ENCODE measurements at places on chromosomes 2 and 18.

GRCh38 chr18:7322817-7323485 lies 92.1 kb downstream of the LRRC30 start:
- DNase-seq = no peak

DNA sequence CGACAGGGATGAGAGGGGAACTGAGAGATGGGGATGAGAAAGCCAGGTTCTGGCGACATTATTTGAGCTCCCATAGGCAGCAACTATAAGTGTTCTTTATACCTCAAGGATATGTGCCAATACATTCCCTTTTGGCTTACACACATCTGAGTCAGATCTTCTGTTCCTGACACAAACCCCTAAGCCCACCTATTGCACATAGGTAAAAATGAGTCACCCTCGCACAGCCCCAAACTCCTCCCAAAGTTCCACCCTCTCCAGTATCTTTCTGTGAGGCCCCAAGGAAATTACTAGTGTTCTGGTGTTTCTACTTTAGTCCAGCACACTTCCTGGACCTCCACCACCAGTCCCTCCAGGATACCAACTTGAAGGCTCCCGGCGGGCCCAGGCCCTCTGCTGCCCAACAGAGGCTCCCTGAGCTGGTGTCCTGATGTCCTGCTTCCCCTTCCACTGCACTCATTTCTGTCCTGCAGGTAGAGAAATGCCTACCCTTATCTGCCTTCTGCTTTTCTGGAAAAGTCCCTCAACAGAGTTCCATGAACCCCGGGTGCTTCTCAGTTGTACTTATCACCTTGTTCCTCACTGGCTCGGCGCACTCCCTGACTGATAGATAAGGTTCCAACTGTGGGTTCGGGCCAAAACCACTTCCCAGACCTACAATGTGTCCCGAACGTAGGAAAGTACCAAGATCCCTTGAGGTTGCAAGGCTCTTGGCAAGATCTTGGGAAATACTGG lies 125.5 kb downstream of the EN1 start:
- DNase-seq = no peak

GRCh38 chr18:76985951-76986236 lies 146.7 kb downstream of the MBP start:
- no peak for DNase-seq

DNA sequence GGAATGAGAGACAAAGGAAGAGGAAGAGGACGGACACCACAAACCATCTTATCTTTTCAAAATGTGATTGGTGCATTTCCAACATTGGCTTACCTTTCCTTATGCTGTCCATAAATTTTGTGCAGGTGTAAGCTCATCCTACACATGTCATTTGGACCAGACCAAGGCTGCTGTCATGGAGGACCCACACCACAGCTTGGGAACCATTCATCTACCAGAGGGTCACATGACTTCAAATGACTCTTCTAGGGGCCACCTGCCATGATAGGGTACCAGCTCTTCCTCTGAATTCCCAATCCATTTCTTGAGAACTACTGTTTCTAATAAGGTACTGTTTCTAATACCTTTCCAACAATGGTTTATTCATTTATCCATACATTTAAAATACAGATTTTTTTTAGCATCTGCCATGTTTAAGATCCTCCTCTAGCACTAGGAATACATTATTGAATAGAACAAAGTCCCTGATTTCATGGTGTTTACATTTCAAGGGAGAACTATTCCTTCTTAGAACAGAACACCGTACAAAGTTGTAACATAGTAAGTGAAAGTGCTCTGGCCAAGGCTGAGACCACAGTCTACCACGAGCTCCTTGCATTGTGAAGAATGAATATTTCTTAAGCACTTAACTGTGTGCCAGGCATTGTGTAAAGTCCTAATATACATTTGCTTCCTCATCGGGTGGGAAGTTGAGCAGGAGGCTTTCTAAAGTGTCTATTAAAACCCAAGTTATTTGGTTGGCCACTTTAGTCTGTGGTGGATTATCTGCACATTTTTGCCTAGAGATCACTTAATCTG lies 246.1 kb upstream of the FN1 start:
- no peak for DNase-seq

DNA sequence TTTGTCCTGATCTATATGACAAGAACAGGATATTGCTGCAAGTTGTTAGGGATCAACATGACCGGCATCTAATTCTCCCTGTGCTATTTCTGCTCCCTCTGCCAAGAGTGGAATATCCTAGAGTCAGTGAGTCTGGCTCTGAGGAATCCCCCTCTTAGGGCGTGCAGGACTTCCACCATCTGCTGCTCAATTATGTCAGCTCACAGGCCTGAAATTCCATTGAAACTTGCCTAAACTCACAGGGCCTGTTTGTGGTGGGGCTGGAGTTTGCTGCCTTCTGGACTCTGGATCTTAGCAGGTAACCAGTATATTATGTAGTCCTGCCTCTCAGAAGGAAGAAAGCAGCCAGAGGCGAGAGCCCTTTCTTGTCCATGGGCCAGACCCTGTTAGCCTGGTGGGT lies 323.0 kb downstream of the TSN start:
- DNase-seq = no peak

DNA sequence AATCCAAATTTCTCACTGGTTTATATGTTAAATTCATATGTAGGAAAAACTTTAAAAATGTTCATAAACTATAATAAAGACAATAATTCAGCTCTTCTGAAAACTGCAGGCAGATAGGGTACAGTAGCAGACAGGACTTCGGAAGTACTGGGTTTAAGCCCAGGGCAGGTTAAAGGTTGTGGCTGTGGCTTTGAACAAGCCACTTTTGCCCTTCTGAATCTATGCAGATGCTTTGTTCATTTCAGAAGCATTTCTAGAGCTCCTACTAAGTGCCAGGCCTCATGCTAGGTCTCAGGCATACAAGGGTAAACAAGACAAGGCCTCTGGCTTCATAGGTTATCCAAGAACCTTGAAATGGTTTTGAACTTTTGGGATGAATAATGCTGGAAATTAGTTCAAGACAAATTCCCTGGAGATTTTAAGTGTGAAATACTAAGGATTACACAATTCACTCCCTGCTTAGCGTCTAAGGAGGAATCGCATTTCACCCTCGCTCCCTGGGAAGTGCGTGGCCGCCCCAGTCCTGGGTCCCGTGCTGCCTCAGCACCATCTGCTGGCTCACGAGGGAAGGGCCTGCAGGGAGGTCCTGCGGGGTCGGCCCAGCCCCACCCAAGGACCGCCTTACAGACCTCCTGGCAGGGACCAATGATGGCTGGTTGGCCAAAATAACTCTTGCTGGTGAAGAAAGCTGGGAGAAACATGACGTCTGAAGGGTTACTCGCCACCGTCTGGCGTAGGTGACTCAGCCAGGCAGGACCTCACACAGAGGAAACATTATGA lies 67.7 kb upstream of the L3MBTL4 start:
- peak; percentile 22 for DNase-seq

DNA sequence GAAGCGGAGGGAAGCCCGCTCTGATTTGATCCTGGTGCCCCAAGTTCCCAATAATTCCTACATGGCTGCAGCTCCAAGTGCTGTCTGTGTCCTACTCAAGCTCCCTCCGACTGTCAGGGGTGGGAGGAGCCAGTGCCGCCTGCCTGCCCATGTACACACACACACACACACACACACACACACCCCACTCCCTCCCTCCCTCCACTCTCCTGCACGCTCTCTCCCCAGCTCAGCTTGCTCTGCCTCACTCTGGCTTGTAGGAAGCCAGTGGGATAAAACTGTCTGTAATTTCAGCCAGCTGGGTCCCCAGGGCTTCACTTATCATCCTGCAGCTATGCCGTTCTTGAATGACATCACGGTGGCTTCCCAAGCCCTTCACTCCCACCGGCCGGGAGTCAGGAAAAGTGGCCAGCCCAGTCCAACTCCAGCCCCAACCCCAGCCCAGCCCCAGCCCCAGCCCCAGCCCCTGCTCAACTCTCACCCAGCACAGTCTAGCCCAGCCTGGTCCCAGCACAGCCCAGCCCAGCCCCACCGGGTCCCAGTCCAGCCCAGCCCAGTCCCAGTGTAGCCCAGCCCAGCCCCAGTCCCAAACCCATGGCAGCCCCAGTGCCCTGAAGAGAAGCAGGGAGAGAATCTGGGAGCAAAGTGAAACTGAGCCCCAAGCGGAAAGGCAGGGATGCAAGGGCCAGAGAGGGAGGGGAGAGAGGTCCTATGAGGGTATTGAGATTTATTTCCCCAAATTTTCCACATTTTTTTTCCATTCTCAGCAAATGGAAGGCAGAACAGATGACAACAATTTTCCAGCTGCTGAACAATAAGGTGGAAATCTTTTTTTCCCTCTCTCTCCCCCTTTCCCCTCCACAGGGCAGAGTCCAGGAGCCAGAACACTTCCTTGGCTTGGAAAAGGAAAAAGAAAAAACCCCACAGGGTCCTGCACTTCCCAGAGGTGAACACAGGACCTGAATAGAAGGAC lies 144.0 kb downstream of the TNS1 start:
- DNase-seq = peak; percentile 91

- no peak for DNase-seq
These were observed 109.7 kb downstream of the TFCP2L1 start for GRCh38 chr2:121175326-121175725.

DNA sequence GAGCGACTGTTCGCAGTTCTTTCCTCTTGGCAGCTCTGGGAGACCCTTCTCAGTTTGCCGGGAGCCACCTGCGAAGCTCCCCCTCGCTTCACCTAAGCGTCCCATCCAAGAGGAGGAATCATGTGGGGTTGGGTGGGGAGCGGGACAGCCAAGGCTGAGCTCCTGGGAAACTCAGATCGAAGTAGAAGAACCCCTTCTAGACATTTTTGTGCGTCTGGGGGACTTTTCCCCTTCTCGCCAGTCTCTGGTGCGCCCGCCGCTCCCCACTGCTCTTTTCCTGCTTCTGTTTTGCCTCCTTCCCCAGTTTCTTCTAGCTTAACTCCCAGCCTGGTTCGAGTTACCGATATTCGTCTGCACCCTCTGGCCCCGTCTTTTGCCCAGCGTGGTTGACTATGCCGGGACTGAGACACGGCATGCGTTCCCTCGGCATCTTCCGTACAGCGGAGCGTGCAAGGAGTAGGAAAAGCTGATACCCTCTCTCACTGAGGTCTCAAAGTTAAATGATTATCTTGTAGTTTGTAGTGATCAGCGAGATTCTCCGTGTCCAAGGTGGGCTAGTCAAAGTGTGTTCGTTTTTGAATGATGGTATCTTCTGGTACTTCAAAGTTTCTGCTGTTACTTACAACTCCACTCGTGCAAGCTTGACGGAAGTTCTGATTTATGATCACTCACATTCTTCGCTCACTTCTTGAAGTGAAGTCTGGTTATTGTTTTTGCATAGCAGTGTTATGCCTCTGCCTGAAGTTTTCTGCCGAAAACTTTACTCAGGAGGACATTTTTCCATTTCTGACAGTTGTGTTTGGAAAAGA lies 664 bp downstream of the CAMKMT start:
- peak; percentile 42 for DNase-seq
